ENCODE measurements at places on chromosomes 4 and X. TPM values are rescaled to one million over a fixed set of nuclear protein-coding genes. Genes with fewer than 3 reads are reported as not detected.

ZFYVE28 gene
- 1.8 TPM for total RNA-seq

CYSLTR1 gene
- total RNA-seq, result not detected

POU3F4 gene
- not detected for total RNA-seq

HS3ST1 gene
- total RNA-seq, result 1.3 TPM

PPEF2 gene
- total RNA-seq, result under 0.01 TPM

PABPC5 gene
- total RNA-seq, result 1.6 TPM

DDX60 gene
- total RNA-seq, result 25.2 TPM

SPP1 gene
- not detected for total RNA-seq

GPC3 gene
- not detected for total RNA-seq

VAMP7 gene
- total RNA-seq, result 32.7 TPM

CORIN gene
- total RNA-seq, result under 0.01 TPM

GRIA3 gene
- not detected for total RNA-seq

IL13RA1 gene
- 53.6 TPM for total RNA-seq

All from lung microvascular endothelial cell (primary cell).